H9 (cell line): ENCODE measurements at places on chromosomes 4 and X.

DNA sequence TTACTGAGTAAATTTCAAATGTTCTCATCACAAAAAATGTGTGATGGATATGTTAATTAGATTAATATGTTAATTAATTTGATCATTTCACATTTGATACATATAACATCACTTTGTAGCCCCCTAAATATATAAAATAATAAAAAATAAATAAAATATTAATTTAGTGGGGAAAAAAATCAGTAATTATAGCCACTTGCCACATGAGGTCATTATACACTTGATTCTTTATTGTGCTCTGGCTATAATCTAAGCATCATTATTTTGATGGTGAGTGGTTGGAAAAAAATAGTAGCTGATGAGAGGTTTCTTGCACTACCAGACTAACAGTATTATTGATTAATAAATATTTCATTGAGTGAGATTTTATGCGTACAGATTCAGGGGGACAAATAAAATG, 57.4 kb downstream of the DCK start:
- no peak for DNase-seq

GRCh38 chr4:42371305-42372252, 25.7 kb upstream of the SHISA3 start:
- no peak for DNase-seq

DNA sequence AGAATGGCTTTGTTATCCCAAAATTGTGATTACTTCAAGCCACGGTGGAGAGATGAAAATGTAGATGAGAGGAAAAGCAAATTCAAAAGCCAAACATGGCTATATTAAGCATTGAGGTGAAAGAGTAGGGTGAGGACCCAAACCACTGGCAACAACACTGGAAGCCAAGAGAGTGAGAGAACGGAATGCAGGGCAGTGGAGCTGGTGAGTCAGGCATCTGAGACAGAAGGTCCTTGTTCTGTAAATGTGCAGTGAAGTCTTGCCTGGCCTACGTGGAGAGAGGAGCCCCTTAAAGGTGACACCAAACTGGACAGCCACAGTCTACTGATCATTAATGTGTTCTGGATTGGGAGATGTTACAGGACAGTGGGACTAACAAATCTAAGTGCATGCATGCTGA, 22.8 kb upstream of the SEC24B start:
- no peak for DNase-seq

DNA sequence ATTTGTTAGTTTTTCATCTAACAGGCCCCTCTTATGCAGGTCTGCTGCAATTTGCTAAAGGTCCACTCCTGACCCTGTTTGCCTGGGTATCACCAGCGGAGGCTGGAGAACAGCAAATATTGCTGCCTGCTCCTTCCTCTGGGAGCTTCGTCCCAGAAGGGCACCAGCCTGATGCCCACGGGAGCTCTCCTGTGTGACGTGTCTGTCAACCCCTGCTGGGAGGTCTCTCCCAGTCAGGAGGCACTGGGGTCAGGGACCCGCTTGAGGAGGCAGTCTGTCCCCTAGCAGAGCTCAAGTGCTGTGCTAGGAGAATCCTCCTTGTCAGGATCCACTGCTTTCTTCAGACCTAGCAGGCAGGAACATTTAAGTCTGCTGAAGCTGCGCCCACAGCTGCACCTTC, 30.5 kb downstream of the ATRX start:
- no peak for DNase-seq

DNA sequence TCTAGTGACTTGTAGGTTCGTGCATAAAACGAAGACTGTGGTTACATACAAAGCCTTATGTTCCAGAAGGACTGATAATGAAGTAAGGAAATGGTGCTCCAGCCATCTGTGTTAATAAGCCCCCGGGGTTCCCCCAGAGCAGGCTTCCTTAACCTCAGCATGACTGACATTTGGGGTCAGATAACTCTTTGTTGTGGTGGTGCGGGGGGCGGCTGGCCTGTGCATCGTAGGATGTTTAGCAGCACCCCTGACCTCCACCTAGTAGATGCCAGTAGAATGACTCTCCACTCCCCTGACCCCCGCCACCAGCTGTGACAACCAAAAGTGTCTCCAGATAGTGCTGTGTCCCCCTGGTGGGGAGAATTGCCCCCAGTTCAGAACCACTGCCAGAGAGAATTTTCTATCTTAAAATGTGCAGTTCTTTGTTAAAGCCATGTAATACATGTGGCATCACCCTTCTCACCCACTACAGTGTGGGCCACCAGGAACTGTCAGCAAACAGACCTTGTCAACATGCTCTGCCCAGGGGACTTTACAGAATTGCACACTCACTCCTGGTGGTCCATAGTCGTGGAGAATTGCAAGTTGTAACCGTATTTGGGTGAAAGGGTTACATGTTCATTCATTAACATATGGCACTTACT, 7.5 kb downstream of the SH3KBP1 start:
- DNase-seq: no peak

- DNase-seq: no peak
These were observed 4.4 kb downstream of the ADGRL3 start for GRCh38 chr4:61204353-61205060.

- no peak for DNase-seq
These were observed 1.3 kb downstream of the BDH2 start for GRCh38 chr4:103098341-103098740.

DNA sequence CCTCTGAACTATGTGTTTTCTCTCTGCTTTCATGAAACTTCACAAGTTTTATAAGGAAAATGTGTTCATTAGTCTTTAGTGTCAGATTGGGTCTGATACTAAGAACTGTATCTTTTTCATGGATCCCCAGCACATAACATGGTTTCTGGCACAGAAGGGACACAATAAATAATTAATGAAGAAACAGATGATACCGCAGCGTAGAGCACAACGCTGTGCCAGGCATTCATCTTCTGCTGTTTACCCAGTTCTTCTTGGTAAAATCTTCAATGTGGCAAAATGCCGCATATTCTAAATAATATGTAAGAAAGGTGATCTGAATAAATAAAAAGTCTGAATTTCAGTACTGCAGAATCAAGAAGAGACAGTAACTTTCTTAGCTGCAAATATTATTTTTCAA, 12.3 kb downstream of the SCARB2 start:
- no peak for DNase-seq

DNA sequence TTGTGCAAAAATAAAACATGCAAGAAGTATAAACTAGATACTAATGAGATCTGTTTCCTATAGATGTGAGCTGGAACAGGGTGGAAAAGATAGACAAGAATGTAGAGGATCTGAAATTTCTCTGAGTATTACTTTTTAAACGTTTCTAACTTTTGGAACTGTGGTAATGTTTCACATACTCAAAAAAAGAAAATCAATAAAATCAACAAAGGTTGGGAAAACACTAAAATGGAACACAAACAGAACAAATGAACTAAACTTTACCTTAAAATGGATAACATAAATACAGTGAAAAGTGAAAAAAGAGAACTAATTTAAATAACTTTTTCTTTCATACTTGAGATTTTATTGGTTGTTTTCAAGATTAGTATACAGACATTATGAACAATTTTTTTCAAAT, 32.0 kb upstream of the MBNL3 start:
- no peak for DNase-seq

DNA sequence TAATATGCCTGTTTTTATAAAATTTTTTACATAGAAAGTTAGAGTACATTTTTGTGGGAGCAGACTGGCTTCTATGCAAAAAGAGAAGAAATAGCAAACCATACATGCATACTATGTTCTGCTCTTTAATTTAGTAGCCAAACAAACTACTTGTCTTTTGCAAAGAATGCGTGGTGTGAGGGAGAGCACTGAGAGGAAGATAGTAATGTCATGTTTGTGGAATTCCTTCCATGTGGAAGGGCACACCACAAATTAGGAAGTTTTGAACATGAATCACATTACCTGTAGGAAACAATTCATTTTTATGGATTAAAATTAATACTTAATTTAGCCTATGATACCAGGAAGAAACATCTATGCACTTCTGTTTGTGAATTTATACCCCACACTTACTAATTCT, 1529.1 kb upstream of the ADGRL3 start:
- DNase-seq: no peak

GRCh38 chr4:105544520-105545286, 7.7 kb upstream of the ARHGEF38 start:
- no peak for DNase-seq

GRCh38 chr4:106409901-106410889, 41.6 kb upstream of the GIMD1 start:
- DNase-seq: peak; percentile 58

DNA sequence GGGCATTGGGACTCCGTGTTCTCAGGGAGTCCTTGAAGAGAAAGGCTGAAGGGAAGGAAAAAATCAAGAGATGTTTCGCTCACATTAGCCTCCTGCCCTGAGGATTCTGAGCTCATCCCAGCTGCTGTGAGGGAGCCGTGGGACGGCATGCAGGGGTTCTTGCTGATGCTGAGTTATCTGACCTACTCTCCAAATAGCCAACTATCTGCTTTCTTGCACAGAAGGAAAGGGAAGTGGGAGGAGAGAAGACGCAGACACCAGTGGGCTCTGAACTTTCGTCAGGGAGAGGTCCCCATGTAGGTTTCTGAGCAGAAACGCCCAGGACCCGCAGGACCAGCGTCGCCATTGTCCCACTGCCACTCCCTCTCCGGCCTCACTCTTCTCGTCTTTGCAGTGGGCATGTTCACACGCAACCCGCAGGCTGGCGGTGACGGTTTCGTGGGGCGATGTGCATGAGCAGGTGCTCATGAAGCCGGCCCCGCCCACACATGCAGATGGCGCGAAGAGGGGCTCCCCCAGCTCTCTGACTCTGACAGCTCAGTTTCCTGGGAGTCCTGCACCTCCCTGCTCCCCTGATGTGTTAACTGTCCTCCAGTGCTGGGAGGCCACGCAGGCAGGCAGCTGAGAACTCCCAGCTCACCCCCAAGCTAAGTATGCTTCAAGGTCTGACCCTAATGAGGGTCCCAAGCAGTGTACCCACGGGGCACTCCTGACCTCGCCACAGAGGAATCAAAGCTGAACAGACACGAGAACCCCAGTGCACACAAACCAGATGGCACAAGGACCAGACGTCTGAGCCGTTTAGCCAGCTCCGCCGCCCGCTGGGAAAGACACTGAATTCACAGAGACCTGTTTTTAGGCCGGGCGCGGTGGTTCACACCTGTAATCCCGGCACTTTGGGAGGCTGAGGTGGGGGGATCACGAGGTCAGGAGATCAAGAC, 13.6 kb upstream of the ABLIM2 start:
- no peak for DNase-seq

DNA sequence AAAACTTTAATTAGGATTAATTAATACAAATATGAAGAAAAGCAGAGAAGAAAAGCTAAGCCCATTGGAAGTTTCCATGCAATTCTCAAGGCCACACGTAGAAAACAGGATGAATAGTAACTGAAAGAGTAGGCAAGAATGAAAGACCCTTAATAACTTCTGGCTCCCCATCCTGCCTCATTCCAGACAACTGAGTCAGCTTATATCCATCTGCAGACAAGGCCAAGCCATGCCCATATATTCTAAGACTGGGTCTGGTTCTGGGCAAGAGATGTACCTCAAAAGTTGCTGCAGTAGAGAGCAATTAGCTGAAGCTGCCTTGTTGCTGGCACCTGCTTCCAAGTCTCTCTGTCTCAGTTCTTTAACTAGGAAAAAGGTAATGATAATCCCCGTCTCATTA, 244.1 kb downstream of the GPC3 start:
- no peak for DNase-seq

DNA sequence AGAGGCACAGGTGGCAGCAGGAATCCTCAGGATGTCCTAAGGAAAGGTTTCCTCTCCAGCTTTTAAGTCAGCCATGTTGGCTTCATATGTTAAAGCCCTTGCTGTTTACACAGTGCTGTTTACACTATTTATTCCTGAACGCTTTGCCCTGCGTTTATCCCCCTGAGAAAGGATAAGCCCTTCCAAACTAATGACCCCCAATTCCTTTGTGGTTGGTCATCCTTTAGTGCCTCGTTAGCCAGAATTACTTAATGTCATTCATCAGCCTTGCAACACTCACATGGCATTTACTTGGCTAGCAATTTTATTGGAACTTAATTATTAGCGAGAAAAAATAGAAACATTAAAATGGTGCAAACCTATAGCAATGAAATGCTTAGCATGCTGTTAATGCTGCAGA, 23.8 kb downstream of the VCX2 start:
- DNase-seq: no peak

- no peak for DNase-seq
These were observed 276.8 kb downstream of the ZNF674 start for GRCh38 chrX:46268412-46268811.

- no peak for DNase-seq
These were observed 40.7 kb downstream of the KLHL2 start for GRCh38 chr4:165248102-165248501.

GRCh38 chr4:36677874-36678273, 396.5 kb downstream of the DTHD1 start:
- no peak for DNase-seq

DNA sequence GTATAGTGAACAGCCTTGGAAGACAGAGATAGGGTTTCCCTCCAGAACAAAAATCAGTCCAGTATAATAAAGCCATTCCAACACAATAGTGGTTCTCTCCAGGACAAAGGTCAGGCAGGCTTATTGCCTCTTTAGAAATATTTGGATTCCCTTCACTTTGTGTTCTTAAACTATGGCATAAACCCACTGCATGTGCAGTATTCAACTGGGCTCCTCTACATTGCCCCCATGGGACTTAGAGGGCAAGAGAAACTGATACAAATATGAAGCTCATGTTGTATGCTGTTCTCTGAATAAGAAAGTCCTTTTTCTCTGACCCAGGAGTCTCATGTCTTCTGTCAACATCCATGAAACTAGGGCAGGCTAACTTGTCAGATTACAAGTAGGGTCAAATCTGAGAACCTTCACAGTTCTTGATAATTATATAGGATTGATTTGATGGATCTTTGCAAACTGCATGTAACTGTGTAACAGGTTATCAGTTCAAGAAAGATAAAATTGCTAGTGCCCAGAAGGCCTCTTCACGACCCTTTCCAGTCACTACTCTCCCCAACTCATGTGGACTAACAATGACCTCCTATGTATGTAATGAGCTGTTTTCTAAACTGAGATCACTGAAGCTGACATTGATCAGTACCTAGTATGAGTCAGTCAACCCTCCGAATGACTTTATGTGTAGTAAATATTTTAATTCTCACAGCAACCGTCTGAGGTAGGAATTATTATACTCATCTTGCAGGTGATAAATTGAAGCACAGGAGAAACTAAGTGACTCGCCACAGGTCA, 31.9 kb upstream of the FAM9C start:
- DNase-seq: no peak

GRCh38 chr4:181265370-181265769, 977.8 kb upstream of the TENM3 start:
- no peak for DNase-seq

GRCh38 chrX:39921838-39922237, 175.9 kb downstream of the BCOR start:
- no peak for DNase-seq

- DNase-seq: no peak
These were observed 94.0 kb upstream of the ATP8A1 start for GRCh38 chr4:42750856-42751255.

DNA sequence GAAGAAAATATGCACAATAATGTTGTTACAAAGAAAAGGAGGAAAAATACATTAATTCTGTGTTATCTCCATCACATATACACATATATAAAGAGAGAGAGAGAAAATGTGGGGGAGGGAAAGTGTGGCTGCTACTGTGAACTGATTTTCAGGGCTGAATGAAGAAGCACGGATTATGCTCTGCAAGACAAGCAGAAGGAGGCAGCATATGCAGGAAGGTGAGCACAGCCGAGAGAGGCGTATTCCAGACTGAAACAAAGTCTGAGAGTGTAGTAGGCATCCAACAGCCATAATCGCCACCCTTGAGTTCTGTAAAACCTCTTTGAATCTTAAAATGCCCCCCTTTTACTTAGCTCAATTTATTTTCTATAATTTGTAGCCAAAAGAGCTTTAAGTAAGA, 1081.8 kb upstream of the GRID2 start:
- DNase-seq: no peak

GRCh38 chr4:99832321-99832720, 15.7 kb downstream of the DAPP1 start:
- DNase-seq: no peak
